ENCODE measurements at places on chromosomes 5 and 9.

DNA sequence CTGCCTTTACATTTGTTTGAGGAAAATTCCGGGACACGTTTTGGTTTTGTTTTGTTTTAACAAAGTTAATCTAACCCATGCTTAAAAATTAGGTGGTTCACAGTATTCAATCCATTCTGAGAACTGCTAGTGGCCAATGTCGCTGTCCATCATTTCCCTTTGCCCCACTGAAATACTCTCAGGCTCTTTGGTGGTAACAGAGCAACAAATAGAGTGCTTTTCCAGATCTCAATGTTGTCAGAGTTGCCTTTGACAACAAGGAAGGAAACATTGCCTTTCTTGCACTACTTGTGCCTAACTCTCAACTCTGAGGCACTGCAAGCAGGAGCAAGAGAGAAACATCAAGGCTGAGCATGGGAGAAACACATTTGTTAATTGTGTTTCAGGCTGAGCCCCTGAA lies 154.0 kb downstream of the MCTP1 start:
- no peak for DNase-seq

GRCh38 chr9:26313108-26313507 lies 579.5 kb downstream of the CAAP1 start:
- DNase-seq, result no peak

DNA sequence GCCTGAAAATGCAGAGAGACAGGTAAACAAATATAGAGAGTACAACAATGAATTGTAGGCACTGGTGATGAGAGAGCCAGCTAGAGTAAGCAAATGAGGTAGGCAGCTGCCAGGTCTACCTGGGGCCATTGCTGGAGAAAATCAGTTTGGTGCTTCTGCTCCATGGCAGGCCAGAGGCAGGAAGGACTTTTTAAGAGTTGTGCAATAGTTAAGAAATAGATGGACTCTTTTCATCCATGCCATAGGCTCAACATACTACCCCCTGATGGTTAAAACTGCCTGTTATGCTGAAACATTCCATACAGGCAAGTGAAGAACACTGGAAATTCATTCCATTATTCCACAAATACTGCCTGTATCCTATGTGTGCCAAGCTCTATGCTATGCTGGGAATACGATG lies 86.5 kb upstream of the CCDC112 start:
- no peak for DNase-seq

DNA sequence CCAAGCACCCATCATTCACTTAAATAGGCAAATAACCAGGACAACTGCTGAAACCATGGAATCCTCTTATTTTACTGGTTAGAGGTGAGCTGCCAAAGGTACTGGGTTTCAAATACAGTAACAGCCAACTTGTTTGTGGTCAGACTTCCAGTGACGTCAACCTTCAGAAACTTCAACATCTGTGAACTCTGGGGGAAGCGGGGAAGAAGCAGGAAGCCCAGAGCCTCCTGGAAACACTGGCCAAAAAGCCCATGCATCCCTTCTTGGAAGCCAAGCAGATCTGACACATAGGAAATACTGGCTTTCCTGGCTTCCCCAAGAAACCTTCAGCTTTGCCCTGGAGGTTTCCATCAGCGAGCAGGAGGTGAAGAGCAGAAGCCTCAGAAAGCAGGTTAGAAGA lies 4.9 kb upstream of the FRRS1L start:
- no peak for DNase-seq

GRCh38 chr9:33426843-33427293 lies 20.5 kb downstream of the AQP3 start:
- DNase-seq, result no peak

GRCh38 chr5:75091597-75091996 lies 39.2 kb upstream of the GCNT4 start:
- DNase-seq, result no peak

DNA sequence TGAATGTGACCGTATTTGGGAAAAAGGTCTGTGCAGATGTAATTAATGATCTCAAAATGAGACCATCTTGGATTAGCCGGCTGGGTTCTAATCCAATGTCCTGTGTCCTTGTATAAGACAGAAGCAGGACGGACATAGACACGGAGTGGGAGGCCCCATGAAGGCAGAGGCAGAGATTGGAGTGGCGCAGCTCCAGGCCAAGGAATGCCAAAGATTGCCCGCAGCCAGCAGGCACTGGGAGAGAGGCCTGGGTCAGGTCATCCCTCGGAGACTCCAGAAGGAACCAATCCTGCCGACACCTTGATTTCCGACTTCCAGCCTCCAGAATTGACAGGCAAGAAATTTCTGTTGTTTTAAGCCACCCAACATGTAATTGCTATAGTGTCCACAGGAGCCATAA lies 13.0 kb upstream of the GFI1B start:
- no peak for DNase-seq

- DNase-seq, result no peak
These were observed 90.2 kb downstream of the TMEM174 start for GRCh38 chr5:73263001-73263710.

Data from activated CD4-positive, alpha-beta T cell treated with anti-CD3 and anti-CD28 coated beads for 1 hour (primary cell).